T1000 (cell line): ENCODE measurements at places on chromosomes 3 and 15.

GRCh38 chr15:55681631-55682030 lies 61.3 kb downstream of the PRTG start:
- no peak for DNase-seq

GRCh38 chr3:195118671-195119070 lies 152.3 kb downstream of the XXYLT1 start:
- DNase-seq, result no peak

DNA sequence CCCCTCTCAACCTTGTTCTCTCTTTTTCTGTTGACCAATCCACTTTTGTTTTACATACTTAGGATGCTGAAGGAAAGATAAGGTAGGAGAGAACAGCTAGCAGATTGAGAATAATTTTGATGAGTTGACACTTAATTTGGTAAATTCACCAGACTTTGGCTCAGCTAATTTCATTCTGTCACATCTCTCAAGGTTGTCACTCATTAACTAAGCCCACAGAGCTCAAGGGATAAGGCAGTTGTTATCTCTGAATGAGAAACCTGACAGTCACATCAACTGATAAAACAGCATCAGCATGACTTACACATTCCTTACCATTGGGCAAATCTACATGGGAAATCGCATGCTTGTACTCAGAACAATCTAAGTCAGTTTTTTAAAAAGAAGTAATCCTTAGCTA lies 591.4 kb downstream of the NLGN1 start:
- no peak for DNase-seq

DNA sequence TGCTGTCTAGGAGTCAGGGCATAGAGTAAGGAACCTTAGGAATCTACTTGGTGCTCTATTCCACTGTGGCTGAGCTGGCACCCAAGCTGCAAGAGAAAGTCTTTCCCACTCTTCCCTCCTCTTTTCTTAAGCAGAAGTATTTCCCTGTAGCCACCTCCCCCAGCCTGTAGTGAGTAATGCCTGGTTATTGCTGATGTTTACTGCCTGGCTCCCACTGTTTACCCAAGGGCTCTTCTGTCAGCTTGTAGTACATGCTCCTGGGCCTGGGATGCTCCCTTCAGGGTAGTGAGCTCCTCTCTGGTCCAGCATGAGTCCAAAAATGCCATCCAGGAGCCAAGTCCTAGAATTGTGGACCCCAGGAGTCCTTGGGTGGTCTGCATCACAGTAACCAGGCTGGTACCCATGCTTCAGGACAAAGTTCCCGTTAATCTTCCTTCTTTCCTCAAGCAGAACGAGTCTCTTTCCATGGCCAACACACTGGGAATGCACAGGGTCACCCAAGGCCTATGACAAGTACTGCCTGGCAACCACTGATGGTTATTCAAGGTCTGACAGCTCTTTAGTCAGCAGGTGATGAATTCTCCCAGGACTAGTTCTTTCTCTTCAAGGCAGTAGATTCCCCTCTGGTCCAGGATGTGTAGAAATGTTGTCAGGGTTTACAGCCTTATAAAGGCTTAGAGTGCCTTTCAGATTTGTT lies 17.6 kb downstream of the GALK2 start:
- DNase-seq, result no peak

- no peak for DNase-seq
Measured at GRCh38 chr3:142355692-142356091, 92.1 kb downstream of the XRN1 start.

GRCh38 chr15:65342493-65342892 lies 35.3 kb downstream of the IGDCC3 start:
- no peak for DNase-seq

- no peak for DNase-seq
Measured at GRCh38 chr3:79651536-79652065, 116.2 kb downstream of the ROBO1 start.

DNA sequence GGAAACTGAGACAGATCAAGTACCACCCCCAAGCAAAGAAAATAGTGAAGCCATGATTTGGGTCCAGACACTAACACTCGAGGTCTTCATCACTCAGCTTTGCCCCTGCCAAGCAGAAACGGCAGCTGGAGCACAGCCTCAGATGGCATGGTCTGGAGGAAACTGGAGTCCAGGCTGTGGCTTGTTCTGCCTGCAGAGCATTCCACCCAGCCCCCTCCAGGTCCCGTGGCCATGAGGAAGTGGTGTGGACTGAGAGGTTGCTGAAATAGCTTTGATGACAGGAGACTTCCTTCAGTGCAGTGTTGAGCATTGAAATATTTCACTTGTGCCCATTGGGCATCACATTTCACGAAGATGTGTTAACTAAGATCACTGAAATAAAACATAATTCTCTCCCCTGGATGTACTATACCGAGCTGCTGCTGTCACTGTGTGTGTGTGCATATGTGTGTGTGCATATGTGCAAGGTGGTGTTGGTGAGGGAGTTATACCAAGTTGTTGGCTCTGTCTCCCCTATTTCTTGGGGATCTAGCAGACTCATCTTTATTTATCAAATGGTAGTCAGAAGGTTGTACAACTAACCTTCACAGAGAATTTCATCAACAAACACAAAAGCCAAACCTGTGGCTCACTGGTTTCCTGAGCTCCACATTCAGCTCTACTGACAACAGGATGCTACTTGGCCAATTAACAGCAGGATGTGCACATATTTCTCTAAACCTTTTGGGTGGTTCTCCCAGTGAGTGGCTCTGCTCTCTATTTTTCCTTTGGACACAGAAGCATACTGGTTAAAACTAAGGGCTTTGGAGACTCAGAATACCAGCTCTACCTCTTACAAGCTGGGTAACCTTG lies 660.1 kb upstream of the CFAP20DC start:
- no peak for DNase-seq
